ENCODE measurements at places on chromosomes 16 and 17.
A peak's percentile ranks its signal among the peaks of the same experiment; 100 is the strongest.

DNA sequence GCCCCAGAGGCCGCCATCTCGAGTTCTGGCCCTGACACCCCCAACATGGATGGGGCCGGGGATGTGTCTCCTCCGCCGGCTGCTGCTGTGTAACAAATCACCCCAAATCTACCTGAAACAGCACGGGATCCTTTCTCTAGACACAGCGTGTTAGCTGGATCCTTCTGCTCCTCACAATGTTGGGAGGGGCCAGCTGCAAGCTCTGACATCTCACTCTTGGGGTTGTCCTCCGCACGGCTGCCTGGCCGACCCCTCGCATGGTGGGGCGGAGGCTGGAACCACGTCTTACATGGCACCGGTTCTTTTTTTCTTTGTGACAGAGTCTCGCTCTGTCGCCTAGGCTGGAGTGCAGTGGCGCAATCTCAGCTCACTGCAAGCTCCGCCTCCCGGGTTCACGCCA, 11.6 kb upstream of the DEF8 start:
- no peak for DNase-seq

- DNase-seq: no peak
Observed at GRCh38 chr17:40022961-40023541, 7.8 kb downstream of the CSF3 start.

DNA sequence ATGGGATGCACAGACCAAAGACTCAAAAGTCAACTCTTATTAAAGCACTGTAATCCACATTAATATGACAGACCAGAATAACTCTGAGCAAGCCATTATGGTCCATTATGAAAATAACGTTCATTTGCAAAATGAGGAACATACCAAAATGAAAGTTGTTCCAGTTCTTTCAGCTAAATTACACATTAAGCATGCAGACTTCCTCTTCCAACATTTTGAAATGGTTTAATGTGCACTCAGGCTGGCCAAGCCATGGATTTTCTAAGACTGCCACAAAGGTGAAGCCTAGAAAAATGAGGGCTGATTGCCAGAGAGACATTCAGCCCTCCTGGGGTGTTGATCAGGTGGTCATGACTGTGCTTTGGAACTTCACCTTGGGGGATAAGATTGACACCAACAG, 56.7 kb upstream of the NOG start:
- DNase-seq: no peak

DNA sequence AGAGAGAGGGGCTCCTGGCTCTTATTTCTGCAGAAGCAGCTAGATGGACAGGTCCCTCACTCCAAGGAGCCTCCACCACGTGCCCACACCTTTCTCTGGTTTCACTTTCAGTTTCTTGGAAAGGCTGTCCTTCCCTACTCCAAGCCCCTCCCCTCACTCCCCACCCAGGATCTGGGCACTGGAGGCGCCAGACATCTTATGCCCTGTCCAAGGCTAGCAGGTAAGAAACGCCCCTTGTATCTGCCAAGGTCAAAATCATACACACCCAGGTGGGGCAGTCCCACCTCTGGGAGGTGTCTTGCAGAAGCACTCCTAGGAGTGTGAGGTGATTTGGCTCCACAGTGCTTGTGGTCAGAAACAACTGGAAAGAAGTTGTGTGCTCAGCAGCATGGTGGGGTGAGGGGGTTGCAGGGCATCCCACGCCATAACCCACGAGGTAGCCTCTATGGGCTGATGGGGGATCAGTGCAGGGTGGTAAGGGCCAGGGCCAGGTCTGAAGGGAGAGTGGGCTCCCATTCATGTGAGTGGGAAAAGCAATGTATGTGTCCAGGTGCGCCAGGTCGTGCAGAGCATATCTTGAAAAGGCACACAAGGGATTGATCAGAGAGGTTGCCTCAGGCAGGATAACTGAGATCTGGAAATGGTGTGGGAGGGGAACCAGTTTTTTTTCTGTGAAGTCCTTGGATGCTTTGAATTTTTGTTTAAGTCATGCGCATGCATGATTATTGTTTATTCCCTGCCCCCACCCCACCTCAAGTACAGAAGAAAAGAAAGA, 31.8 kb upstream of the PRM1 start:
- peak; percentile 26 for DNase-seq

DNA sequence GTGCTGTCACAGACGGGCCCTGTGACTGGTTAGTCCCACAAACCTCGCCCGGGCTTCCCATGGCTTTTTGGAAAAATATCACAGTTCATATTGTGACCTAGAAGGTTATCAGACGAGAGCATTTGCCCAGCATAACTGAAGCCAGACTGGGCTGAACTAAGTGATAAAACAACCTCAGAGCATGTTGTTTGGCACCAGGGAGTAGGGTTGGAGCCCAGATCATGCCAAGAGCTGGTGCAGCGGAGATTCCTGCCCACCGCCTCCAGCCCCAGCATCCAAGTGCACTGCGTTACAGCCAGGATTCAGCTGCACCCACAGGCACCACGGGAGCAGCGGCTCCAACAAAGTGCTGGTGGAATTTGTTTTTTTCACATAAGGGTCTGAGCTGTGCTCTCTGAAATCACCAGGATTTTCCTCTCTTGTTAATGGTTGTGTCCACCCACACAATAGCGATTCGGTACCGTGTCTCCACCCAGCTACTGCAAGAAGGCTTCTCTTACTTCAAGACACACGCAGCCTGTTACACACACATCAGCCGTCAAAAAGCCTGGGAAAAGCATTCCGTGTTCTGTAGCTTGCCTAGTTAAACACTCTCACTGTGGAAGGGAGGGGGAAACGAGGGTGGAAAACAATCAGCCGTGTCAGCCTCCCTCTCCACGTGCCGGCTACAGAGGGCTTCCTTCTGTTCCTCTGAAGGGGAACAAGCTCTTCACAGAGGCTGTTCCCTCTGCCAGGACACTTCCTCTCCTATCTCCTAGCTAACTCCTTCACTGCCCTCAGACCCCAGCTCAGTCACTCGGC, 273.8 kb downstream of the C16orf95 start:
- DNase-seq: no peak

GRCh38 chr16:78663690-78664089, 564.2 kb downstream of the WWOX start:
- DNase-seq: no peak

DNA sequence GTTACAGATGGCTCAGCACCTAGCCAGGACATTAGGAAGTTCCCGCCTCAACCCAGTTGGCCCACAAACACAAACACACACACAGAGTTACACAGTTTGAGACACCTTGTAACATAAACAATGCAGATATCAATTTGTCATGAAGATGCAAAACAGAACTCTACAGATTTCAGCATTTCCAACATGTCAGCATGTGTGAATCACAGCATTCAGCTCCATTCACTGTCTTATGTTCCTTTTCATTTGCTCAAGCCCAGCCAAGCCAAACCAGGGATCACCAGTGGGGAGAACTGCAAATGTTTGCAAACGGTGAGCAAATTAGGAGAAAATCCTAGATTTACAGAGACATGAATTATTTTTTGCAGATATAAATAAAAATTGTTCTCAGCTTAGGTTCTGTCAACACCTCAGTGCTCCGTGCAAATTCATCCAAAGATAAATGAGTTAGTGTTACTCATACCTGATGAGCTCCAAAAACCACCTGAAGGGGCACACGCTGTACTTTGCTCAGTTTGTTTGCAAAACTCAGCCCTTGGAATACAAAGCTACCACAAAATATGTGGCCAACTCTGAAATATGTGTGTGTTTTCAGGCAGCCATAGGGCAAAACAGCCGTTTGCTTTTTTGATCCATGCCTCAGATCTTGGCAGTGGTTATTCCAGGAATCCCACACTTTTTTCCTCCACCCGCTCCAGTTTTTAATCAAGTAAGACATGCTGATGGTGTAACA, 16.3 kb upstream of the COX10 start:
- DNase-seq: no peak

- no peak for DNase-seq
Observed at GRCh38 chr17:82103553-82104451, 5.8 kb upstream of the FASN start.

GRCh38 chr16:60771138-60771537, 1265.1 kb downstream of the CDH8 start:
- DNase-seq: no peak

DNA sequence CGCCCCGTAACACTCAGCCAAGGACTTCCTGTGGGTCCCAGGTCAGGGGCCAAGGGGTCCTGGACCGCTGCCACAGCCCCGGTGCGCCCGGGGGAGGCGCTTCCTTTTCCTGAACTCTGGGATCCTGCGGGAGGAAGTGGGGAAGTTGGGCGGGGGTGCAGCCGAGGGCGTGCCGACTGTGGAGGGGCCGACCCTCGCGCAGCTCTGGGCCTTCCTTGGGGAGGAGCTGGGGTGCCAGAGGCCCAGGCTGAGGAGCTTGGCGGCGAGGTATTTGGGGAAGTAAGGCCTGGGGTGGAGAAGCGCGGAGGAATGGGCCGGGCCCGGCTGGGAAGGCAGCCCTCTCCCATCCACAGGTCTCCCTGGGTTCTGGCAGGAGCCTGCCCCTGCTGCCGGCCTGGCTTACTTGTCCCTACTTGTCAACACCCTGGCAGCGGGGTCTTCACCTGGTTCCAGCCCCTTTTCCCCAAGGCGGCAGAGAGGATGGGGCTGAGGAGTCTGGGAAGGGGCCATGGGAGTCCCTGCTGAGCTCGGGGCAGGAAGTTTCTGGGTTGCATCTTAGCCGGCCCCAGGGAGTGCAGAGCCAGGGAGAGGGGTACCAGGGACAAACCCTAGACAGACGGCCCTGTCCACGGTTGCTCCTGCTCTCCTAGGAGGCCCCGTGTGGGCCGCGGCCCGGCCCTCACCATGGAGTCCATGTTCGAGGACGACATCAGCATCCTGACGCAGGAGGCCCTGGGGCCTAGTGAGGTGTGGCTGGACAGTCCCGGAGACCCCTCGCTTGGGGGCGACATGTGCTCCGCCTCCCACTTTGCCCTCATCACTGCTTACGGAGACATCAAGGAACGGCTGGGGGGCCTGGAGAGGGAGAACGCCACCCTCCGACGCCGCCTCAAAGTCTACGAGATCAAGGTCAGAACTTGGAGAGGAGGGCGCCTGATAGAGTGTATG, 1.7 kb downstream of the TBKBP1 start:
- DNase-seq: no peak

GRCh38 chr16:48831076-48831722, 221.2 kb upstream of the N4BP1 start:
- no peak for DNase-seq

GRCh38 chr17:7589891-7590691, at the start of gene SOX15:
Gene SOX15, minus strand, starts transcription at chr17:7590094. Its CDS starts 418 bp downstream, at chr17:7589676.
- DNase-seq: no peak

DNA sequence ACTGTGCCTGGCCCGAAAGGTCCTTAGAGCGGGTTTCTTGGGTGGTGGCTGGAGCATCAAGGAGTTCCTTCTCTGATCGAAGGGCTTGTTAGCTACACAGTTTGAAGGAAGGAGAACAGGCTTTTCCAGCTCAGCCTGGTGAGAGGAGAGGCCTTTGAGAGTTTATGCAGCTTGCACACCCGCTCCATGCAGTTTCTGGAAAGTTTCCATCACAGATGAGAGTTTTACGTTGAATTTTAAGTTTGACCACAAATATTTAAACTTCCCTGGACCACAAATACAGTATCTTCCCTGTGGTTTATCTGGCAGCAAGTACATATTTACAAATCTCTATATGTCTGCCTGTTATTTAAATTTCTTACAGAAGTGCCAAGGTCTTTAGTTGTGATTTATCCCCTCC, 56.8 kb downstream of the HIC1 start:
- no peak for DNase-seq

DNA sequence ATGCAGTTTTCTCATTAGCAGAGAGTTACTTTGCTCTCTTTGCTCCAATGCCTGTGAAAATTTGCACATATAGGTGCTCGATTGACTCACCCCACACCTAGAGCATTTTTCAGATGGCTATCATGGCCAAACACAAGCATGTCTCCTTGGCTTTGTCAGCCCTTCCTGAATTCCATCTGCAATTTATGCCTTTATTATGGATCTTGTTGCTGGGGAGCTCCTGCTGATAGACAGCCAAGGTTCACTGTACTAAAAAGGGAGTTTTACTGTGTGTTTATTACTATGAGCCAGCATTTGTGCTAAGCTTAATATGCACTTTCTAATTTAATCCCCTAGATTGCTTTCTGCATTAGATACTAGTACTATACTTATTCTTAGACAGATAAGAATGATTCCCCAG, 93.3 kb downstream of the TOX3 start:
- no peak for DNase-seq

- DNase-seq: no peak
Observed at GRCh38 chr16:86297391-86297790, 212.9 kb upstream of the FOXF1 start.

All from CD4-positive, alpha-beta T cell treated with Interleukin-4 for 1 hour (primary cell).